Pancreas (tissue), 10 donors: ENCODE measurements at places on chromosomes 11 and 22.

- peak overlapping the region; percentile 9 for H3K4me3 ChIP-seq
- H3K36me3 ChIP-seq: no peaks in the 10 kb centered on the region
- H3K27me3 ChIP-seq: no peaks in the 10 kb centered on the region
- no peak overlapping the region for H3K27ac ChIP-seq
Measured at GRCh38 chr11:10909141-10909883, 51.5 kb upstream of the ZBED5 start.

DNA sequence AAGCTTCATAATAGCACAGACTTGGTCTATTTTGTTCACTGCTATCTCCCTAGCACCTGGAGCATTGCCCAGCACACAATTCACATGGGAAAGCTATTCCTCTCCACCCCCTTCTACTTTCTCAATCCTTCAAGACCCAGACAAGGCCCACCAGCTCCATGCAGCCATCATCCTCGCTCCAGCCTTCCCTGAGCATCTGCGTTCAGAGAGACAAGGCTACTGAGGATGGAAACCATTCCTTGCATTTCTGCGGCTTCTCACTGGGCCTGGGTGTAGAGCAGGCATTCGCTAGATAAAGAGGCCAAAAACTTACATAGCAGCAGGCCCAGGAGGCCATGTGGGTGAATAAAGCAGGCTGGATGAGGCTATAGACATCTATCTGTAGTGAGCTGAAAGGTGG is 530.8 kb downstream of the BUD13 start:
- no peaks in the 10 kb centered on the region for H3K4me1 ChIP-seq
- H3K4me3 ChIP-seq: no peak overlapping the region
- no peaks in the 10 kb centered on the region for H3K36me3 ChIP-seq
- H3K27ac ChIP-seq: no peak overlapping the region
- no peak for DNase-seq
- H3K27me3 ChIP-seq: no peaks in the 10 kb centered on the region

GRCh38 chr11:37496201-37496600 is 898.2 kb upstream of the RAG2 start:
- no peak for DNase-seq
- no peak overlapping the region for H3K4me3 ChIP-seq
- no peaks in the 10 kb centered on the region for H3K36me3 ChIP-seq
- no peaks in the 10 kb centered on the region for H3K4me1 ChIP-seq

DNA sequence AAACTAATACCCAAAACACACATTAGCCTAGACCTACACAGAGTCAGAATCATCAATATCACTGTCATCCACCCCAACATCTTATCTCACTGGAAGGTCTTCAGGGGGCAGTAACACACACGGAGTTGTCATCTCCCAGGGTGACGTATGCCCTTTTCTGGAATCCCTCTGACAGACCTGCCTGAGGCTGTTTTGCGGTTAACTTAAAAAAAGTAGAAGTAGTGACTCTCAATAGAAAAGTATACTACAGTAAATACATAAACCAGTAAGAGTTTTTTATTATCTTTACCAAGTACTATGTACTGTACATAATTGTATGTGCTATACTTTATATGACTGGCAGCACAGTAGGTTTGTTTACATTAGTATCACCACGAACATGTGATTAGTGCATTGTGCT is 80.5 kb downstream of the PGR start:
- H3K27ac ChIP-seq: no peak overlapping the region
- H3K4me3 ChIP-seq: no peak overlapping the region
- DNase-seq: no peak
- no peaks in the 10 kb centered on the region for H3K27me3 ChIP-seq

DNA sequence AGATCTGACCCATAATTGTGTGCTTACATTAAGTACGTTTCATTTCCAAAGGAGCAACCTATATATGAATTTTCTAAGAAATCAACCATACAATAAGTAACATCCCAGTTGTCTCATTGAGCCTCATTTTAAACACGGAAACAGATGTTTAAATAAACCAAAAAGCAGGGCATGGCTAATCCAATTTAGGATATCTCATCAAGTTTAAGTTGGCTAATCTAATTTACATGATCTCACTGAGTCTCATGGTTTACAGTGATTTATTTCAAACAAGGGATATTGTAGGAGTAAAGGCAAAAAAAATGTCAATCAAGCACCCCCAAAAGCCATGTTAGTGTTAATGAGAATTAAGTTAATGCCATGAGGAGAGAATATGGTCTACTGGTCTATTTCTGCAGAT is 499.8 kb upstream of the CCDC90B start:
- H3K27me3 ChIP-seq: no peaks in the 10 kb centered on the region
- no peak overlapping the region for H3K27ac ChIP-seq
- H3K4me1 ChIP-seq: no peaks in the 10 kb centered on the region
- no peak overlapping the region for H3K4me3 ChIP-seq

DNA sequence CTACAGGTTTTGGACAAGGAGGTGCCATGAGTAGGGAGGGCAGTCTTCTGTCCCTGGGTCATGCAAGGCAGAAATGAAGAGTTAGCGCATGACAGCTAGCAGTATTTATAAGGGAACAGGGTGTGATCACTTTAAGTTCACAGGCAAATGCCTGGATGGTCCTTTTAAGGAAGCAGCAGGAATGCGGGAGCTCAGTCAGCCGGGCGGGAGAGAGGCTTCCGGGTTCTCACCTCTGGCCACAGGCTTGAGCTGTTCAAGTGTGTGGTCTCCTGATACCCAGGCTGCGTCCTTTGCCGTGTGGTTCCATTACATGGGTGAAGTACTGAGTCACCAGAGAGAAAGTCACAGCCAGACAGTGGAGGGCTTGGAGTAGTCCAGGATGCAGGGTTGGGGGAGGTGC is 105.4 kb downstream of the BCR start:
- no peak overlapping the region for H3K27ac ChIP-seq
- no peaks in the 10 kb centered on the region for H3K4me1 ChIP-seq
- H3K4me3 ChIP-seq: no peak overlapping the region
- DNase-seq: no peak
- H3K36me3 ChIP-seq: peaks cover 25% of the 10 kb centered on the region
- no peaks in the 10 kb centered on the region for H3K27me3 ChIP-seq

GRCh38 chr11:126317756-126318573 is 14.1 kb downstream of the DCPS start:
- H3K4me1 ChIP-seq: no peaks in the 10 kb centered on the region
- no peaks in the 10 kb centered on the region for H3K27me3 ChIP-seq
- peak overlapping the region; percentile 38 for H3K27ac ChIP-seq
- H3K36me3 ChIP-seq: no peaks in the 10 kb centered on the region

DNA sequence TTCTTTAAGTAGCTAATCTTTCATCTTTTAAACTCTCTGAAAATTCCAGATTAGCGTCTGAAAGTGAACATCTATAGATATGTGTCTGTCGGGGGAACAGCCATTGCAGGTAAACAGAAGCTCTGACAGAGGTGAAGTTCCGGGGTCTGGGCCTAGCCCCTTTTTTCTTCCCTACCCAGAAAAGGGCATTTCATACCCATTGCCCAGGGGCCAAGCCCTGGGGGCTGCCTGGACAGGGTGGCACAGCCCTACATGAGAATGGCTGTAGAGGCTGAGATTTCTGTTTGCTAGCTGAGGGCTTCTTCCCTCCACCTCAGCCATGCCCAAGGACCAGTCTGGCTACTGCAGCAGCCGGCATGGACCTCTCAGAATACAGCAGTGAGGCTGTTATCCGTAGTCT is 327.0 kb upstream of the PLET1 start:
- H3K4me3 ChIP-seq: no peak overlapping the region
- H3K27ac ChIP-seq: no peak overlapping the region
- no peaks in the 10 kb centered on the region for H3K4me1 ChIP-seq

DNA sequence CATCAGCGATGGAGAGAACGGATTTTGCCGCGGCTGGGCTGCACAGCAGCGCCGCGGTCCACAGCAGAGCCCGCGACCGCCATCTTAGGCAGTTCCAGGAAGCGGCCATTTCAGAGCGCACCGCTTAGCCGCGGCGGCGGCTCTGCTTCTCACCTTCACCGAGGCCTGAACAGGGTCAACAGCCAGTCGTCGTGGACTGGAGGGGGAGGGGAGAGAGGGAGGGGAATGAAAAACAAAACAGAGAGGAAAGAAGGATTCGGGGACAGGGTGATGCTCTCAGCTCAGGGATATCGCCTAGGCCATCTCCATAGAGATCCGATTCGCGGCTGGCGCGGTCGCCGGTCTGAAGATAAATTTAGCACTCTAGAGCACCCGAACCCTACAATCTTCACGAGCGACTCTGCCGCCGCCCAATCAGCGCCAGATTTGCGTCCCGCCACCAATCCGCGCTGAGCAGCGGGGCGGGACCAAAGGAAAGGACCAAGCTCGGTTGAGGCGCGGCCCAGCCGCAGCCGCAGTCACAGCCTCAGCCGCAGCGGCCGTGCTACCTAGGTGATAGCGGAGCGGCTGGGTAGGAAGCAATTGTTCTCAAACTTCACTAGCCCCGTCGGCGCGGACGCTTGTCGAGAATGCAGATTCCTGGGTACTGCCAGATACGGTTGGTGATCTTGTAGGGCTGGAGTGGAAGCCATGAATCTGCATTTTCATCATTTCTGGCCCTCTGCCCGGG is at the start of gene ZBED5:
ZBED5 (minus strand) TSS at position 345 of the 730 bp plus-strand sequence. CDS start 3,108 bp downstream, outside the sequence.
- peaks cover 14% of the 10 kb centered on the region for H3K36me3 ChIP-seq
- no peaks in the 10 kb centered on the region for H3K27me3 ChIP-seq
- peak within 1 kb of the TSS; percentile 59 for H3K4me3 ChIP-seq
- H3K27ac ChIP-seq: peak within 1 kb of the TSS; percentile 88
- peaks cover 23% of the 10 kb centered on the region for H3K4me1 ChIP-seq

DNA sequence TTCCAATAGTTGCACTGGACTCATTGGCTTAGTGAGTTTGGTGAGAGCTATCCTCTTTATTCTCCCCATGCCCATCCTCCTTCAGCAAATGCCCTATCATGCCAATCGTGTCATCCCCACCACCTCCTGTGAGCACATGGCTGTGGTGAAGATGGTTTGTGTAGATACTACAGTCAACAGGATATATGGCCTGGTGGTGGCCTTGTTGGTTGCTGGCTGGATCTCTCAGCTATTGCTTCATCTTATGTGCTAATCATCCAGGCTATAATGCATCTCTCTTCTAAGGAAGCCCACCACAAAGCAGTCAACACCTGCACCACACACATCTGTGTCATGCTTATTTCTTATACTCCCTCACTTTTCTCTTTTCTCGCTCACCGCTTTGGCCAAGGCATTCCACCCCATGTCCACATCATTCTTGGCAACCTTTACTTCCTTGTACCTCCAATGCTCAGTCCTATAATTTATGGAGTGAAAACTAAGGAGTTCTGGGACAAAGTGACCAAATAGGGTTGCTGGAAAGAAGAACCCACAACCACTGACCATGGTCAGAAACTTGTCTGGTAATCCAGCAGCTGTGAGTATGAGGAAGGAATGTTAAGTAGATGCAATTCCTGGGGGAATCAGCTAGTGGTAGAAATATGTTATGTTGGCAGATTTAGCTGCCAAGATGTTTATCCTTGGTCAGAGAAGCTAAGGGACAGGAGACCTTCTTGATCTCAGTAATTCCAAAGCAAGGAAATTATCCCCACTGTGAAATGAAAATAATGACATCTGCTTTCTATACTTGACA is 16.3 kb upstream of the OR56B1 start:
- no peak overlapping the region for H3K4me3 ChIP-seq
- no peak overlapping the region for H3K27ac ChIP-seq
- H3K27me3 ChIP-seq: no peaks in the 10 kb centered on the region
- H3K4me1 ChIP-seq: no peaks in the 10 kb centered on the region
- H3K36me3 ChIP-seq: no peaks in the 10 kb centered on the region
- no peak for DNase-seq

- no peaks in the 10 kb centered on the region for H3K36me3 ChIP-seq
- H3K27ac ChIP-seq: no peak overlapping the region
- H3K4me3 ChIP-seq: no peak overlapping the region
- H3K4me1 ChIP-seq: no peaks in the 10 kb centered on the region
- no peak for DNase-seq
Measured at GRCh38 chr22:49009359-49010063, 818.2 kb downstream of the BRD1 start.

GRCh38 chr22:25478528-25478927 is 85.9 kb upstream of the GRK3 start:
- H3K4me3 ChIP-seq: no peak overlapping the region
- H3K27ac ChIP-seq: no peak overlapping the region
- H3K4me1 ChIP-seq: peaks cover 3% of the 10 kb centered on the region
- H3K27me3 ChIP-seq: no peaks in the 10 kb centered on the region

- no peak overlapping the region for H3K27ac ChIP-seq
- no peak for DNase-seq
- H3K27me3 ChIP-seq: no peaks in the 10 kb centered on the region
- H3K4me1 ChIP-seq: no peaks in the 10 kb centered on the region
- H3K4me3 ChIP-seq: no peak overlapping the region
Measured at GRCh38 chr11:46436113-46436512, 44.5 kb upstream of the CHRM4 start.

DNA sequence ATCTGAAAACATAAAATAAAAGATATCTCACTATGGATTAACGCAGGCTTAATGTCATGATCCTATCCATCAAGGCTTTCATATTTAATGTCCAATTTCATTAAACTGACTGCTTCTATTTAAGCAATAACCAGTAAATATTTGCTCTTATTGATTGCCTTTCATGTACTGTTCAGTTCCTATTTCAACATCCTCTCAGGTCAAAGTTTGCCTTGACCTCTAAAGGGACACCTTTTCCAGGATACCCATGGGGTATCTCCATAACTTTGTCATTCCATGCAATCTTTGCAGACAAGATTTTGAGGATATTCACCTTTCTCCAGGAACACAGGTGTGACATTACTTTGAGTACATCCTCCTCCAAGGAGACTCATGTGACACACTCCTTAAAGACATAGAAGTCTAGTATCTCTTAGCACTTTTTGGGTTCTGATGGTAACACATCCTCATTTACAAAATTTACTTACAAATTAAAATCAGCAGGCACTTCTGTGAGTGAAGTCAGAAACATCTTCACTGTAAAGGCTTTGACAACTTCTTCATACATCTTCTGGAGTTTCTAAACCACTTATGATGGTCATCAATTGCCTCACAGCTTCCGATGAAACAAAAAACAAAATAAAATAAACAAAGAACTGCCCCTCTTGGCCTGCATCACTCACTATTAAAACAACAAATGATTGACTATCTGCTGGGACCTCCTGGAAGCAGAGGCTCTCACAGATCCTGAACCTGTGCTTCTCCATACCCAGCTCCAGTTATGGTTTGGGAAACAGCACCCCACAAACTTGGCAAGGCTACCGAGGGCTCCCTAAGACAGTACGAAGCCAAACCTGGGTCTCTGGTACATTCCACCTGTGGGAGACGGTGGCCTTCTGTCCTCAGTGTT is 7.0 kb upstream of the SLC22A25 start:
- H3K36me3 ChIP-seq: no peaks in the 10 kb centered on the region
- no peak overlapping the region for H3K4me3 ChIP-seq
- no peak overlapping the region for H3K27ac ChIP-seq

GRCh38 chr11:93054881-93055280 is 85.4 kb downstream of the MTNR1B start:
- no peak overlapping the region for H3K4me3 ChIP-seq
- no peaks in the 10 kb centered on the region for H3K36me3 ChIP-seq
- no peaks in the 10 kb centered on the region for H3K4me1 ChIP-seq
- no peak for DNase-seq
- no peak overlapping the region for H3K27ac ChIP-seq
